CD4-positive, alpha-beta T cell treated with Interleukin-10 for 1 hour (primary cell): ENCODE measurements at places on chromosomes 3 and 15.

DNA sequence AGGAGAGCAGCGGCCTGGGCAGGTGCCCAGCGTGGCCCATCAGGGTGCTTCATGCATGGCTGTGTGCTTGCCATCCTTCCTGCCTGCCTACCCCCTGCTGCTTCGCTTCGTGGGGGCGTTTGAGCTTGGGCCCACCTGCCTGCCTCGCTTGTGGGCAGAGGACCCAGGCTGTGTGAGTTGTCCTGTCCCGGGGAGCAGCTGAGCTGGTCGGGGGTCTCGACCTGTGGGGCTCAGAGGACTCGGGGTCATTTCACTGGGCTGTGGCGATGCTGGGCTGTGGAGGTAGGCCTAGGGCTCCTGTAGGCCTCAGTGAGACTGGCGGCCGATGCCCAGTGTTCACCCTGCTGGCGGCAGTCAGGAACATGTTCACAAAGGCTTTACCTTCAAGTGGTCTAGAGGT is 12.1 kb upstream of the STAB1 start:
- no peak for DNase-seq

GRCh38 chr15:64193971-64194370 is 31.1 kb upstream of the PPIB start:
- no peak for DNase-seq

- DNase-seq, result no peak
Observed at GRCh38 chr3:9976721-9977709, 9.6 kb downstream of the EMC3 start.

- DNase-seq, result no peak
Observed at GRCh38 chr3:29080967-29081366, 199.9 kb upstream of the RBMS3 start.

DNA sequence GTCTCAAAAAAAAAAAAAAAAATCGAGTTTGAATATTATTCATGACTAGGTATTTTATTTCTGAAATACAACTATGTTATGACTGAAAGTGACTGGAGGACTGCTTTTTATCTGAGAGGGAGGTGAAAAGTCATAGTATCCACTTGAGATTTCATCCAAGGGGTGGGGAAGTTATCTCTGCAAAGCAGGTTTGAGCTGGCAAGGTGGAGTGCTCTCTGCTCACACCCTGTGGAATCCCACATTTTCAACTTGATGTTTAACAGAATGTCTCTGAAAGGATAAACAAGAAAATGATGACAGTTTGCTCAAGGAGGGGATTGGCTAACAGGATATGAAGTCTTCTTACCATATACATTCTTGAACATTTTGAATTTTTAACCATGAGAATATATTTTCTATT is 27.3 kb upstream of the SEC62 start:
- DNase-seq, result no peak

DNA sequence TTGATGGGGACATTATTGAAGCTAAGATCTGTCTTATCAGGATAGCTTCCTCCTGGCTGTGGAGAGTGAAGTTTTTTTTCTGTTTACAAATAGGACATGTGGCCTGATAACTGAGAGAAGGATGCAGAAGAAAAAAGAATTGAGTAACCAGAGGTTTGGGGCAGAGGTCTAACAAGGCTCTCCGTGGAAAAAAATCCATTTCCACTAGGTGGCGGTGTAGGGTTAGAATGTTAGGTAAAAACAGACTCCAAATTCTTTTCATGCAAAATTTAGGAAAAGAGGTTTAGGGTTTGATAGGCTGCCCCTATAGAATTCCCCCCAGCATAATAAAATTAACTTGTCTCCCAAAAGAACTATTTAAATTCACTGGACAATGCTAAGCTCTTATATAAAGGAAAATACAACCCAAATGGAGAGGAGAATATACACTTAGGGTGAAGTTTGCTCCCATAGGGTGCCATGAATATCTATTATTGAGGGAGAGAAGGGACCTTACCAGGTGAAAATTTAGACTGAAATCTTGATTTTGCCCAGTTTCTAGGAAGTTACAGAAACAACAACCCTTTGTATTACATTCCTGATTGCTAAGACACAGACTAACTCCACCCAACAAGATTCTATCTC is 1560.4 kb downstream of the OTOL1 start:
- DNase-seq, result no peak

DNA sequence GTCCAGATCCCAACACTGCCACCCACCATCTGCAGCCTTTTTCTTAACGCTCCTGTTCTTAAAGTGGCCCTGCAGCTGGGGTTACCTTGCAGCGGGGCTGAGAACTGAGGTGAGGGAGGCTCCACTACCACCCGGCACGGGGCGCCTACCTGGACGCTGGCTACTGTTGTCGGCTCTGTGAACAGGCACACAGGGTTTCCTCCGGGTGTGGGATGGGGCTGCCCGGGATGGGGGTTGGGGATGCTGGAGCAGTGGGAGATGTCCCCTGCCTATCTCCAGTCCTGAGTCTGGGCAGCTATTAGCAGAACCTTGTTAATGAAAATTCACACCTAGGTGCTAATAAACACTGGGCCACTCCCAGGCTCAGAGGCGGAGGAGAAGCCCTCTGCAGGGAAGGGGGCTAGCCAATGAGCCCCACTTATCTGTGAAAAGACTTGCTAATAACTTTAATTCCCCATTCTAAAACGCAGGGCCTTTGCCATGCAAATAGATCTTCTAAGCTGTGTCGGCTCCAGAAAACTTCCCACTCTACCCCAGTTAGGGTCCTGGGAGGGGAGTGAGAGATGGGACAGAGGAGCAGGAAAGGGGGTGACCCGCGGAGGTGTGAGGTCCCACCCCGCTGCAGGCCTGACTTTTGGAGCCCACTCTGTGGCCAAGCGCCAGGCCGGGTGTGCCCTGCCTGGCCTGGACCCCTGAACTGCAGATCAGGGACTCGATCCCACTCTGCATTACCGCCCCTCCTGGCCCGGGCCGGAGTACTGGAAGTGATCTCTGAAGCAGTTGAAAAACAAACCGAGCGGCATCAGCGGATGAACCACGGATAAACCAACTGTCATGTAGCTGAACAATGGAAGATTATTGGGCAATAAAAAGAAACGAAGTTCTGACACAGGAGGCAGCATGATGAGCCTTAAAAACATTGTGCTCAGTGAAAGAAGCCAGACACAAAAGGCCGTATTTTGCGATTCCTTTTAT is 3.1 kb downstream of the MESP1 start:
- no peak for DNase-seq

DNA sequence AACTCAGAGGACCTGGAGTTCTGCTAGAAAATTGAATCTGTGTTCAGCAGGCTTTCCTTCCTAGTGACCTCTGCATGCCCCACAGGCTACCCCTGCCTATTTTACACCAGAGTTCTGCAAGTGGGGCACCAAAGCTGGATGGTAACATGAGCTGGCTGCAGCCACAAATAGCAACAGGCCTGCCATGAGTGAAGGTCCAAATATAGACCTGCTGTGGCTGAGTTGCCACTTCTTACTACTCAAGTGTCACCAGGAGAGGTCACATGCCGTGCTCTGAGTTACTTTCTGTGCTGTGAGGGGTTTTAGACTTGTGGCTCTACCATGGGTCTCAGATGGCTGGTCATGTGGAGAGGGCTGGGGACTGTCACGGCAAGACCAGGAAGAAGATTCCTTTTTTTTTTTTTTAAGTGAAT is at the start of gene FSD2:
Gene FSD2, minus strand, starts transcription at position 76 of the 413 bp plus-strand sequence. CDS start 18,679 bp downstream, outside the sequence.
- DNase-seq, result no peak

DNA sequence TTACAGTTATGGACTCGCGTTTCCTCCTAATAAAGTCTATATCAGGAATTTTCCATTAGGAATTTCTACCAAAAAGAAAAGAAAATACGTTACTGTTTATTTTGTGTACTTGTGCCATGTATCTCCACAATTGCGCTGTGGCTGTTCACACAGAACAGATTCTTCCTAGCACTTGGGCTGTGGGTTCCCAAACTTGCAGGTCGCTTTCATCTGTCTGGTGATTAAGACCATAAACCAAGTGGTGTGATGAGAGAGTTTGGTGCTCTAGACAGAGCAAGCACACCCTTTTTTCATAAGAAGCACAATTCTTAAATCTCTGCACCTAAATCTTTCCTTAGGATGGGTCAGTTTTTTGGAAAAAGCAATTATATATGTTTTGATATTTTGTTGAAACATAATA is 203.3 kb downstream of the TP63 start:
- DNase-seq, result no peak

DNA sequence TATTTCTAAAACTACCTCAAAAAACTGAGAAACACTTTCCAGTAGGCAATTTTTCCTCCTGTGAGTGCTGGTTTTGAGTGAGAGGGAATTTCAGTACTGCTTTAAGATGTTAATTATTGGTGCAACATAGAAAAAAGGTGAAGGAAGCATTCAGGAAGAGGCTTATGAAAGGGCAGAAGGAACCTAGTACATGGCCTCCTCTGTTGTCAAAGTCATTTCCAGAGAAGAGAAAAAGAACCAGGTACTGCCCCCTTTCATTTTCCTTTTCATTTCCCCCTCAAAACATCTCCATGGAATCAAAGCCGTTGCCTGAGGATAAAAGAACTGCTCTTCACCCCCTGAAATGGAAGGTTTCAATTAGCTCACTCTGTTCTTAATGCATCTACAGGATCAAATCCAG is 19.8 kb downstream of the RARRES1 start:
- DNase-seq, result no peak

- DNase-seq, result no peak
Observed at GRCh38 chr3:149366941-149367840, 10.3 kb downstream of the TM4SF1 start.

GRCh38 chr3:108342837-108343486 is 46.6 kb downstream of the HHLA2 start:
- DNase-seq, result no peak

- no peak for DNase-seq
Observed at GRCh38 chr3:197027151-197027895, 2.3 kb downstream of the MELTF start.

GRCh38 chr15:92903631-92903965 is 3.5 kb downstream of the CHD2 start:
- no peak for DNase-seq

DNA sequence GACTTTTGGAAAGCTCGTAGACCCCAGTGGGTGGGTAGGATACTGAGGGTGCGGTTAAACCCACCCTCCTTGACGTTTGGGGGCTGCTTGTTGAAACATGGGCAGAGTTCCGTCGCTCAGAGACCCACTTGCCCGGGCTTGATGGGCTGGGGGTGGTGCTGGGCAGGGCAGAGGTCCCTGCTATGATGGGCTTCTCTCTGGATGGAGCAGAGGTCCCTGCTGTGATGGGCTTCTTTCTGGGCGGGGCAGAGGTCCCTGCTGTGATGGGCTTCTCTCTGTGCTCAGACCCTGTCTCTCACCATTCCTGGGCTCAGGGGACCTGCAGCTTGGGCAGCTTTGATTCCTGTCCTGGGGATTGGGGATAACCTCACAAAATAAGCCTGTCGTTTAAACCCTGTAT is 45.2 kb downstream of the FBLN2 start:
- DNase-seq, result no peak

- DNase-seq, result no peak
Observed at GRCh38 chr3:20739814-20740213, 553.8 kb upstream of the SGO1 start.
